DMS79 treated with DMSO at 0.1 percent for 48 hours (cell line): ENCODE measurements at places on chromosomes 4 and X.

- peak; percentile 17 for DNase-seq
Observed at GRCh38 chr4:184648313-184649025, 778 bp downstream of the CASP3 start.

GRCh38 chr4:8607603-8608481 is 15.3 kb downstream of the CPZ start:
- DNase-seq = no peak

DNA sequence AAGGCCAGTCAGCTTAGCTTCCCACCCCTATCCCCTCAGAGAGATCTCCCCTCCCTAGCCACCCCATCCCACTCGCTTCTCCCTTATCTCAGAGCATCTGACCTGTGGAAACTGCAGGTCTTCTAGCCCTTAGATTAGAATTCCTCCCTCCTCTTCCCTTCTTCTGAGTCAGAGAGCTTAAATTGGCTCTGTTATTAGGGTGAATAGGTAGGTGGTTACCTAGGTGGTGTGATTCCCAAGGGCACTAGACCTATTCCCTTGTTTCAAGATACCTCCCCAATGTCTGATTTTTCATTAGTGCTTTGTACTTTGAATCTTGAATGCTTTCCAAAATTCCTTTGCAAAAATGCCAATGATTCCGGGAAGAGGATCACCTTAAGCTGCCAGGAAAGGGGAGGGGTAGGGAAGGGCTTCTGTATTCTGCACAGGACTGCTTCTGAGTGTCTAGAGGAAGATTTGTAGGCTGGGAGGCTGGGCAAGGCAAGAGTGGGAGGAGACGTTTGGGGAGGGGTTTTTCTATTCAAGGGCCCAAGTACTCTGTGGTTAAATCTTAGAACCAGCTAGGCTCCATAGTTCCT is 24.5 kb upstream of the MSN start:
- DNase-seq = no peak

DNA sequence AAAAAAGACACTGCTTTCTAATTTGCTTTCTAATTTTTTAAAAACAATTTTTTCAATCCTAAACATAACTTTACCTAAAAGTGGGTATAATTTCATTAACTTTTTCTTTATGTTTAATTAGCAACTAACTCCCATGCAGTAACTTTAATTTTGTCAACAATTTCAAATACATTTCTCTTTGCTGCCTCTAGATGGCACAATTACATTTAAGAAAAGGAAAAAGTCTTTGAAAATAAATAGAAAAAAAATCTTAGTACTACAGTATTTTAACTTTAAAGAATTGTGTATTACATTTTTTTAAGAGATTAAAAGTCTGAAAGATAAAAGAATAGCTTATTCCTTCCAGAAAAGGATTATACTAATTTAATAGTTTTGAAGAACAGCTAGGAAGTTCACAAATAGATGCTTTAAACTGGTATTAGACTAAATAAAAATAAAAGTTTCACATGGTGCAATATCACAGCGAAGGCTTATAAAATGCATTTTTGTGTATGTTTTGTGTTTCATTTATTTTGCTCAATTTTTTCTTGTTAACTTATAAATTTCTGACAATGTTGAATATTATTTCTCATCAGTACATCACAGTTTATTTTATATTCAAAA is 105.1 kb downstream of the ADGRA3 start:
- peak; percentile 12 for DNase-seq

DNA sequence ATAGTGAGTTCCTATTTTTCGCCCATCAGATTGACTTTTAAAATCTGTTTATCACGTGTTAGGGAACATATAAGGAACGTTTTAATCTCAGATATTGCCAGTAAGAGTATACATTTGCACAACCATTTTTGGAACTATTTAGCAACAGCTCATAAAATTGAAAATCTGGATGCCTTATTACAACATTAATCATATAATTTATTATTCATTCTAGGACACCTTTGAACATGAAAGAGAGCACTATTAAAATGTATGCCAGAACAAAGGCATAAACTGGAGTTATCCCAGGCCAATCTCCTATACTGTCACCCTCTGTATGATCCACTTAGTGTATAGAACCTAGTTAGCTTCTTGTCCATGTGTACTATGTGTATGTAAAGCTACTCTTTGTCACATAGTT is 579.0 kb upstream of the MAGEB2 start:
- no peak for DNase-seq

DNA sequence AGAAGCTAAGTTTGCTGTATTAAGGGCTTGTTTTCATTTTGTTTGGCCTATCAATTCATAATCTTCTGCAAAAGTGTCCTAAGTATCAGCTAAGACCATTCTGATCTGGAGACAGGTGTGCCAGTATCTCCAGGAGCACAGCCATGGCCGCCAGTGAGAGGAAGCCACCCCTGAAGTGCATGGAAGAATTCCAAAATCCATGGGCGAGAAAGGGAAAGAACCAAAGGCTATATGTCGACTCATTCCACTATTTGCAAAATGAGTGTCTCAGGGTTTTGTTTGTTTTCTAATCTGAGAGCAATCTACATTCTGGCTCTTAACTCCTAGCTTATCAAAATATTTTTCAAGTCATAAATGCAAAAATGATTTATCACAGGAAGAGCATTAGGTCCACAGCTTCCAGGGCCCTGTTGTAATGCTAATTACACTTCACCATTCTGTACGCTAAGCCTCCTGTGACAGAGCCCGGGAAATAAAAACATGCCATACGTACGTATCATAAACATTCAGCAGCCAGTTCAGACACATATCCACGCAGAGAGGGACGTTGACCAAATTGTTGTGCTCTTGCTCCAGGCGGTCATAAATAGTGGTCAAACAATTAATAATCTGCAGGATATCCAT is 137.3 kb upstream of the FTHL17 start:
- DNase-seq = no peak

DNA sequence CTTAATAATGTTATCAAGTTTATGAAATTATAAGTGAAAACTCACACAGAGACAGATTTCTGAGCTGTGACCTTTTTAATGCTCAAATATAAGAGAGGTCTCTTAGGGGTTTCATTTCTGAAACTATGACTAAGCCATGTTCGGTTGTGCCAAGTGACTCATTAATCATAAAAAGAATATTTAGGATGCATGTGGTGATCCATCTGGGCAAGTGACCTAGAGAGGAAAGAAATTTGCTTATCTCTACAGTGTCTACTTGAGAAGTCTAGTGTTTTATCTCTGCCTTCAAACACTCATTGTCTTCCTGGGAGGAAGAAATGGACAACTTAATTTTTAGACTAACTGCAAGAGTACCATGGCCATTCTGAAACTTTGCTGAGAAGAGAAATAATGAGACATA is 545.3 kb upstream of the GRID2 start:
- DNase-seq = no peak

DNA sequence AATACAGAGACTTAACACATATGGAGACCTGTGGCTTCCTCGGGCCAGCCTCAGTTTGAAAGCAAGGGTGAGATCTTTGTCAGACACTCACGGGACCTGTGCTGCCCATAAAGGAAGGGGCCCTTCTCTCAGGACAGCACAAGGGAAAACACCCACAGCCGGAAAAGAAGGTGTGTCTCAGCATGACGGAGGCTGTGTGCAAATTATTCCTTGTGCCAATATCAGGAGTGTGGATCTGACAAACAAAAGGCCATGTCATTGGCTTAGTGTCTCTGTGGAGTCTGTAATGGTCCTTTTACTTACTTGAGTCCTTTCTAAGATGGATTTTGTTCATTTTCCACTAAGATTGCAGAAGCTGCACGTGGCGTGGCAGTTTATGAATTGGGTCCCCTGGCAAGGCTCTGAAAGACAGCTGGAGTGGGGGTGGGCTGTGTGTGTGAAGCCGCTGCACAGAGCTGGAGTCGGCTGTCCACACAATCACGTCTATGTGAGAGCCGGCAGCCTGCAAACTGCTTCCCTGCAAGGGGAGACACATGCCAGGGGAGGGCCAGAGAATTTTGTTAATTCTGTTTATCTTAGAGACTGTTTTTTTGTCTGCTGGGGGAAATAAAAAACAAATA is 1.9 kb downstream of the ENPP6 start:
- DNase-seq = no peak

GRCh38 chr4:165096776-165097175 is 15.9 kb downstream of the TMEM192 start:
- DNase-seq = peak; percentile 2

DNA sequence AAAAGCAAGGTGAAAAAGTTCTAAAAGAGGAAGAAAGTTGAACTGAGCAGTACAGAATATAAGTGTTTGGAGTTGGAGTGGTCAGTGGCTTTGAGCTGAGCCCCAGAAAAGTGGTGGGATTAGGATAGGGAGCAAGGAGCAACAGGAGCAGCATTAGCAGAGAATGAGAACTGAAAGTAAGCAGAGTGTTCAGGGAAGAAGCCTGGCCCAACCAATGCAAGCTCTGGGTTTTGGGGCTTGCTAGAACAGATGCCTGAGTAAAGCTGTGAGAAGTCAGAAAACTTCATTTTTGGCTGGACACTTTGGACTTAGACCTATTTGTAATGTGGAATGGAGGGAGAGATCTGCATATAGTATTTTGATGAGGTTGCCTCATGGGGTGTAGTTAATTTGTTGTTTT is 17.8 kb downstream of the JADE1 start:
- no peak for DNase-seq

DNA sequence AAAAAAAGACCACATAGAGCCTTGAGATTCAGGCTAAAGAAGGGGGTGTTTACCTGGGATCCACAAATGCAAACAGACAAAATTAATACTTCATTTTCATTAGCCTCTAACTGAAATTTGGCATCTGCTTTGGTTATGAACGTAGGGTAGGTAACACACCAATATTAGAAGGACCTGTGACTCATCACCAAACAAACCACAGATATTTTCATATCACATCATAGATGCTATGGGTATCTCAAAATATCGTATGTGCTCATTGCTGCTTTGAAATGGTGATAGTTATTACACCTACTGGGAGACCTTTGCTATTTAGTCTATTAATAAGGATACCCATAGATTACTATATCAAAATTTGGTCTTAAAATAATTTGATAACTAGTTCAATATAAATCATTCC is 180.6 kb upstream of the MAP3K15 start:
- no peak for DNase-seq

- no peak for DNase-seq
Observed at GRCh38 chrX:48083706-48084105, 12.3 kb upstream of the ZNF630 start.

- DNase-seq = no peak
Observed at GRCh38 chrX:121504153-121504552, 456.7 kb downstream of the GLUD2 start.

DNA sequence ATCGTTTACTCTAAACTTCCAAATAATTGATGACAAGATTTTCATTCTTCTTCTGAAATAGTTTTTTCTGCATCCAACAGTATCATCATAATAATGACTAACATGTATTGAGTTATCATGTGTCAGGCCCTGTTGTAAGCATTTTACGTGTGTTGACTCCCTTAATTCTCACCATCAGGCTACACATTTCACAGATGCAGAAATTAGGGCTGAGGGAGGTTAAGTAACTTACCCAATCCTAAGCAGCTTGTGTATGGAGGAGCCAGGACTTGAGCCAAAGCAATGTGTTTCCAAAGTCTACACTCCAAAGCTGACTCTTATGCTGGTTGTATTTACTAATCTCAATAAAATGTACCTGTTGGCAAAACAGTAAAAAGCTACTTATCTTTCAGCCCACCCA is 11.2 kb upstream of the KDR start:
- DNase-seq = no peak

DNA sequence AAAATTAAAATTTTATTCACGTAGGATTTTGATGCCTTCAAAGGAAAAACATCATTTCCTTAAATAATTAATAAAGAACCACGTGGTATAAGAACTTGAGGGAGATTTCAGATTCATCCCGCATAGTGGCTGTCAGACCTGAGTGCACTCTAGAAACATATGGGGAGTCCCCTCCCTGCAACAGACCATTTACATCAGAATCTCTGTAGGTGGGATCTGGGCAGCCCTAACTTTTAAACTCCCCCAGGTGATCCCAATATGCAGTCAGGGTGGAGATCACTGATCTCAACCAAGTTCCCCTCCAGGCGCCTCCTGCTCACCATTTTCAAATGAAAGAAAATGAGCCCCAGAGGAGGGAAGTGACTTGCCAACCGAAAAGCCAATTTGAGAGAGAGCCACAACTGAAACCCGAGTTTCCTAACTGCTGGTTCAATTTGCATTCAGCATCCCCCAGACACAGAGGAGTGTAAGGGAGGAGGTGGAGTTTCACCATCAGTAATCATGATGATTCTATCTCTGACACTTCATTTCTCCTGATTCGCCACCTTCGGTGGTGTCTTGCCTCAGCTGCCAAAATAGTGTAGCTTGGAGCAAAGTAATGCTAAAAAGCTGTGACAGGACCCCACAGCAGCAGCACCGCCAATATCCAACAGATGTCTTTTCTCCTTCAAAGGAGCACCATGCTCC is 11.4 kb downstream of the RNF150 start:
- no peak for DNase-seq

DNA sequence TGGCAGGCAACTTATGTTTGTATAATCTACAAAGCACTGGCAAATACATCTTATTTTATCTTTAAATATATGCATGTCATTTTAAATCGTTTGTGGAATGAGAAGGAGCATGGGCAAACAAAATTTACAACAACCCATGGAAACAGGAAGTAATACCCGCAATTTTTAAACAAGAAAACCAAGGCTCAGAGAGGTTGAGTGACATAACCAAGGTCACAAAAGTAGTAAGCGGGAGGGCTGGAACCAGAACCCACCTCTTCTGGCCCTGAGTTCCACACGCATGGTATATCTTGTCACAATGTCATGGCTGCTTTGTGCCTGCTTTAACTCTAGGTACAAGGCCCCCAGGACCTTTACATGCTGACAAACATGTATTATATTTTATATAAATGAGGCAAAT is 52.9 kb downstream of the SLC7A11 start:
- DNase-seq = no peak

- no peak for DNase-seq
Observed at GRCh38 chr4:186651181-186651603, 72.5 kb downstream of the FAT1 start.

DNA sequence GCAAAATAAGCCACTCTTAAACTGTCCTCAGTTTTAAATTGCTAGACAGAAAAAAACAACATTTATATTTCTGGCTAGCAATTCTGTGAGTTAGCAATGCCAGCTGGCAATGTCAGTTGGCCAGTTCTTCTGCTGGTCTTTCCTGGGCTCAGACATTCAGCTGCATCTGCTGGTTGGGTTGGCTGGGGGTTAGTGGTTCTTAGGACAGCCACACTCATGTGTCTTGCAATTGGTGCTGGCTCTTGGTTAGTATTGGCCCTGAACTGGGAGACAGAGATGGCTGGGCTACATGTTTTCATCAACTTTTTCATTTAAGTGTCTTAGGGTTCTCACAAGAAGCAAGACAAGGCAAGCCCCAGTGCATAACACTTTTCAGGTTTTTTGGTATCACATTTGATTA is 48.0 kb upstream of the PDLIM5 start:
- no peak for DNase-seq

GRCh38 chr4:168711197-168712140 is 214.6 kb downstream of the PALLD start:
- no peak for DNase-seq

- no peak for DNase-seq
Observed at GRCh38 chrX:82224961-82225360, 1023.1 kb downstream of the SH3BGRL start.

DNA sequence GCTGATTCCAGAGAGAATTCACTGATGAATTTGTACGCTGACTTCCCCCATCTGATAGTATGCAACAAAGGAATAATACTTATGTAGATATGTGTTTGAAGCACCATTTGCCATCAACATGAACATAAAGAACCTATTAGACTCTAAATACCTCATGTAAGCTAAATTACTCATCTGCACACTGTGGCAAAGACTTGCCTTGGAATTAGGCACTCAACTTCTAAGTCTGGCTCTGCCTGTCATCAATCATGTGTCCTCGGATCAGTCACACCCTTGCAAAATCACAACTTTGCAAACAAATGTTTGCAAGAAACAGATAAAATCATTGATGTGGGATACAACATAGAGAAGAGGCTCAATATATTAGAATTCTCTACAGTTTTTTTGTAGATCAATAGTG is 169.9 kb upstream of the LDB2 start:
- no peak for DNase-seq
